Sigmoid colon (tissue), 7 donors: ENCODE measurements at places on chromosomes 3 and 15. TPM values are rescaled to one million over a fixed set of nuclear protein-coding genes. Genes with fewer than 3 reads are reported as not detected.

Gene SAMMSON
- total RNA-seq, result not detected

Gene GOLGA8B
- total RNA-seq, result 102 TPM

Gene HYAL1
- 4.6 TPM for total RNA-seq

Gene HIGD2B
- not detected for total RNA-seq

Gene EXD1
- not detected for total RNA-seq

Gene HRH1
- 3.9 TPM for total RNA-seq

Gene SHC4
- total RNA-seq, result 3.0 TPM

Gene SCG5
- total RNA-seq, result 10.0 TPM

DNA sequence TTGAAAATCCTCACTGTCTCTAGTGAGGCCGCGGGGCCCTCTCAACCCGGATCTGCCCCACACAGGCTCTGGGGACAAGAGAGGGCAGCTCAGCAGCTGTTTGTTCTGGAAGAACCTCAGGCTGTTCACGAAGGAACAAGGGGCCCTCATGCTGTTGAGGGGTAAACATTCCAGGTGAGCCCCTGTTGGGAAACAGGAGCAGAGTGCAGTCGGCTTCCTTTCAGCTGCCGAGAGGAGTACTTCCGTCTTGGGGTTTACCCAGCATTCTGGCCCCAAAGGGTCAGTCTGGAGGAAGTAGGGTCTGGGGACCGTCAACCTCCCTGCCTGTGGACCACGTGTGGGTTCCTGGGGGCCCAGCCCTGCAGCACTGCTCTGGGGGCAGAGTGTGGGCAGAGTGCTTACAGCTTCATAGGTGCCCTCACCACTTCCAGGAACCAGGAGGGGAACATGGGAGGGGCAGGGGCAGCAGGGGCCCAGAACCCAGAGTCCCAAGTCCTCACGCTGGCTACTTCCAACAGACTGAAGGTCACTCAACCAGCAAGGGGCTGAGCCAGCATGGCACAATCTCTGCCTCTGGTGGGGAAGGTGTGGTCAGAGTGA lies 49.2 kb upstream of the CTSH start:
- DNase-seq, result no peak

- DNase-seq, result no peak
These were observed 41.4 kb upstream of the ATG7 start for GRCh38 chr3:11230832-11231231.

DNA sequence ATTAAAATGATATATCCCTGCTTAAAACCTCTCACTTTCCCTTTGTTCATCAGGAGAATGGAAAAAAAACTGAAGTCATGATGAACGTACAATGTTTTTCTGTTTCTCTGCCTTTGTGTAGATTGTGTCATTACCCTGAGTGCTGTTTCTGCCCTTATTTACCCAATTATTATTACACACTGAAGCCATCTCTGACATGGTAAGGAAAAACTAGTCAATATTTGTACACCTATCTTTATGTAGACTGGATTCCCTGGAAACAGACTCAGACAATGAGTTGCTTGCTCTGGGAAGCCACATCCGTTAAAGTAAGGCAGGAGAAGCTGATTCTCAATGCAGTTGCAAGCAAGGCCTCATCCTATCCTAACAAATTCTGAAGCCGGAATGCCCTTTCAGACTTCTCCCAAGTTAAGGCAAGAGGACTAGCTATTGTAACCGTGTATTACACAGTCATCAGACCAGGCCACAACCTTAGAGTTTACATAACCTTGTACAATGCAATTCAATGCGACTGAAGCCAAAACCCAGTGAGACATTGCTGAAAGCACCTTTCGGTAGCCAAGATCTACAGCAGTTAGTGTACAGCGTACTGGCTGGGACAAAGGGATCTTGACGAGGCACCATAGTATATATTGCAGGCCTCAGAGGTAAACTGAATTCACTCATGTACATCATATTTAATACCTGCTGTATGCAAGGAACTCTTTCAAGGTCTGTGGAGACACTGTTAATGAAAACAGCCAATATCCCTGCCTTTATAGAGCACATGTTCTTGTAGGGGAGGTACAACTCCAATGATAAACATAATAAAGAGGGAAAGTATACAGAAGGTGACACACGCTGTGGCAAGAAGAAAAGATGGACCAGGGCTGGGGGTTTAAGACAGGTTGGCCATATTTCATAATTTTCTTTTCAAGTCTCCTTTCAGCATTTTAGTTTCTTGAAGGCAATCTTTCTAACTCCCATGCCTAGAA lies 1040.8 kb upstream of the SEMA6D start:
- DNase-seq, result no peak

- no peak for DNase-seq
These were observed 259.2 kb upstream of the CCDC54 start for GRCh38 chr3:107117922-107118536.

- no peak for DNase-seq
These were observed 680.8 kb downstream of the GBE1 start for GRCh38 chr3:81080608-81081007.

- no peak for DNase-seq
These were observed 80.4 kb upstream of the XCR1 start for GRCh38 chr3:46107682-46108081.

- DNase-seq, result no peak
These were observed 632 bp downstream of the CTSH start for GRCh38 chr15:78944202-78944625.

GRCh38 chr15:67979281-67979680 lies 74.8 kb upstream of the PIAS1 start:
- no peak for DNase-seq

DNA sequence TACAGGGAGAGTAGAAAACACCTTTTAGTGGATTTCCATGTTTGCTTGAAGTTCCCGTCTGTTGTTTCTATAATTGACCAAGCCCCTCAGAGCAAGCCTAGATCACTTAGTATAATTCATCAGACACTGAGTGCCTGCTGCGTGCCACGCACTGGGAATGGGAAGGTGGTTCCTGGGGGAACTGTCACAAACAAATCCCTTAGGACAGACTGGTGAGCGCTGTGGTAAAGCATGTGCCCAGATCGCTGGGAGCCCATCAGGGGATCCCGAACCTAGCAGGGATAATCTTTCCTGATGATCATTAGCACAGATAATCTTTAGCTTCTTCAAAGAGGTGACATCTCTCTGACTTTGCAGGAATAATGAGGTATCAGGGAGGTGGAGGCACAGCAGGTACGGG lies 9.6 kb downstream of the MRPS11 start:
- no peak for DNase-seq

DNA sequence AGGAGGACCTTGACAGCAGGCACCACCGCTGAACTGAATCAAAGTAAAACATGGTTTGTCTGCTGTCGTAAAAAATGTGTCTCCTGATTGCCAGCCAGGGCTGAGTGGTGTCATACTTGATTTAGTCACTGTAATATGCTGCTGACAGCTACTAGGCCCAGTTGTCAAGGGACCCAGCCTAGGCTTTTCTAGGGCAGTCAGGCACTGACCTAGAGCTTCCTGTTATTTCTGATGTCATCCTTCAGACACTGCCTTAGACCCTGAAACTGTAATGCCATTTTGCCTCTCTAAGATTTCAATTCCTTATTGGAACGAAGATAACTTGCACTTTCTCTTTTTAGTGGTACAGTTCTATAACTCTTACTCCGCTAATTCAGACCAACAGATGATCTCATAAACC lies 2.6 kb upstream of the MRPL3 start:
- no peak for DNase-seq

DNA sequence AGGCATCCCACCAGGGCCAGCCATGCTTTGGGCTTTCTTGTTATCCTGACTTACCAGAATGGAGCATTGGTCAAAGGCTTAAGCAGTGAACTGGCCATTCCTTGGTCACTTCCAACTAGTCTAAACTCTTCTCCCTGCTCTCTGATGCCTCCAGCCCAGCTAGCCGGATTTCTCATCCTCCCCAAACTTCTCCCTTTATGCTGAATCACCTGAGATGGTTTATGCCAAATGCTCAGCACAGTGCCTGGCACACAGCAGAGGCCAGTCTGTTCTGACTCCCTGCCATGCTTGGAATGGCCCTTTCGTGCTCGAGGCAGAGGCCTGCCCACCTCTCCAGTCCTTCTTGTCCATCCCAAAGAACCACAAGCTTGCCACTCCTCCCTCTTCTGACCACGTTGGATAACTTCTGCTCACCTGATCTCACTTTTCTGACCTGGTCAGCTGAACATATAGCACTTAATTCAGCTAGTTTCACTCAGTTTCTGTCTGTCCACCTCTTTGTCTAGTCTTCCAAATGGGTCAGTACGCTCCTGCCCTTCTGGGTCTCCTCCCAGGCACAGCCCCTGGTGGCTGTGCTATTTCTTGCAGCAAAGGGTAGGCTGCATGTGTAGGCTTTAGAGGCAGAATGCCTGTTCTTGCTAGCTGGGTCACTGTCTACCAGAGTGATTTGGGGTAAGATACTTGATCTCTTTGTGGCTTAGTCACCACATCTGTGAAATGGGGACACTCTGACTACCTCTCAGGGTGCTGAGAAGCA lies 2.2 kb upstream of the RBP1 start:
- DNase-seq, result no peak

DNA sequence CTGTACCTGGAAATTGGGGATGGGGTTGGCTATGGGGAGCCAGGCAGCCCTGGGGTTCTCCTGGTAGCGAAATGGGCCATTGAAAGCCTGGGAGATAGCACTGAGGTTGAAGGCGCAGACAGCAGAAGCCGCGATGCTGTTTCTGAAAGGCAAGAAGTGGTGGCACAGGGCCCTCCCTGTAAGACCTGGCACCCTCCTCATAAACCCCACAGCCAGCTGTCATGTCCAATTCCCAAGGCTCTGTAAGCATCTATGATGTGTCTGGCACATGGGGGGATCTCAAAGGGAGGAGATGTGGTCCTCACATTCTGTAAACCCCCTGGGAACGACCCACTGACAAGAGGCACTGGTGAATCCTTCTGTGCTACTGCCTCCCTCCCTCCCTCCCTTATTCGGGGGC lies 104.0 kb downstream of the SEMA5B start:
- peak; percentile 12 for DNase-seq

DNA sequence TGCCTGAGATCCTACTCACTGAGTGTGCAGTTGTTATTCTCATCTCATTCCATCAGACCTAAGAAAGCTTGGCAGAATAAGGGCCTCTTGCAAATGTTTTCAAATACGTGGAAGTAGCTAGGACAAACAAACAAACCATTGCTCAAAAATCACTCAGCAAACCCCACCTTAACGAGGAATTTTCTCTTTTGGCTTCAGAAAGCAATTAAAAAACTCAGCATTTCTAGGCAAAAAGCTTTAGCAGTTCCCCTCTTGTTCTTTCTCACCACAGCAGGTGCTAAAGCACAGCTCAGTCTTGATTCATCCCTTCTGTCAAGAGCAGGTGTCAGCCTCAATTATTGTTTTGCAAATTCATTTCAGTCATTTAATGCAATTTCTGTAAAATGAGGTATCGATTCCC lies 58.6 kb upstream of the NUDT16 start:
- DNase-seq, result no peak
